Urothelium cell line (cell line): ENCODE measurements at places on chromosomes 1 and 21.

GRCh38 chr1:86052948-86053698 is 103.4 kb downstream of the COL24A1 start:
- no peak for DNase-seq

DNA sequence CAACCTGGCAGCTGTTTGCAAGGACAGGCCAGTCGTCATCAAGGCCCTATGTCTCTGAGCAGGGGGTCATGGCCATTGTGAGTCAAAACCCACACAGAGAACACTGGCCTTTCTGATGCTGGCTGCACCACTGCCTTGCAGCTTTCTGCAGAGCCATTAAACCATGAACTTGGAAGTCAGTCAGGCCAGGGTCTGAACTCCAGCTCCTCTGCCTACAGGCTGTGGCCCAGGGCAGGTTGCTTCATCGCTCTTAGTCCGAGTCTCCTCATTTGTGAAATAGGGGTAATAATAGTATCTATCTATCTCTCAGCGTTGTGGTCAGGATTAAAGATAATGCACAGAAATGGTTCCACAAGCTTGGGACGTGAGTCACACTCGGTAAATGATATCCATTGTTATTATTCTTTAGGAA is 35.8 kb upstream of the HIVEP3 start:
- peak; percentile 66 for DNase-seq

GRCh38 chr1:155961937-155962336 is 16.4 kb downstream of the ARHGEF2 start:
- DNase-seq = peak; percentile 94

- peak; percentile 82 for DNase-seq
These were observed 13.4 kb downstream of the ITSN1 start for GRCh38 chr21:33655588-33656221.

DNA sequence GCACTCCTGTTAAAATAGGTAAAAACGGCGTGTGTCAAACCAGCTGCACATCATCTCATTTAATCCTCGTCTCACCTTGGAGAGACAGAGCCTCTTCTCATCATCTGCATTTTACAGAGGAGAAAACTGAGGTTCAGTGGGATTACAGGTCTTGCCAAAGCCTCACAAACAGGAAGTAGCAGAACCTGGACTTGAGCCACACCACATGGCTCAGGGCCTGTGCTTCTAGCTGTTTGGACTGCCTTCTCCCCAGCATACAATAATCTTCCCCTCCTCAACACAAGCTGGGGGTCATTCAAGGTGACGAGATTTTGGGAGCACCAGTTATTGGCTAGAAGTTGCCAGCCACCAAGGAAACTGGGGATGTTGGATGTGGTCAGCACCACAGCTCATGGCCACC is 167.9 kb upstream of the ZC3H12A start:
- no peak for DNase-seq

- DNase-seq = peak; percentile 70
These were observed 131.4 kb downstream of the ST6GALNAC5 start for GRCh38 chr1:76998582-76999223.

- no peak for DNase-seq
These were observed 41.1 kb downstream of the ERO1B start for GRCh38 chr1:236240675-236241074.
